ENCODE measurements at places on chromosomes 7 and 10.

DNA sequence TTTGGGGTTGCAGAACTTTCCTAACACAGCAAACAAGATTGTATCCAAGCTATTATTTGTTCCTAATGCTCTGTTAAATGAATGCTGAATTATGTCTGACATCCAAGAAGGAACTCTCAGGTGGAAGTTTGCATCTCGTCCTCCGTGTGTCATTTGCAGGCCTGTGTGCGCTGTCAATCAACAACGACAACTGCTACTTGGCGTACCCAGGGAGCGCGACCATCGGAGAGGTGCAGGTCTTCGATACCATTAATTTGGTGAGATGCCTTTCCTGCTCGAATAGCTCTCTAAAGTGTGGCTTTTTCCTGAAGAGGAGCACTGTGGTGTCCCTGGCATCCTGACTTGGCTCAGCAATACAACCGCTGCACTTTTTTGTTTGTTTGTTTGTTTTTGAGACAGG, 26.9 kb downstream of the WIPI2 start:
- no peak for DNase-seq

DNA sequence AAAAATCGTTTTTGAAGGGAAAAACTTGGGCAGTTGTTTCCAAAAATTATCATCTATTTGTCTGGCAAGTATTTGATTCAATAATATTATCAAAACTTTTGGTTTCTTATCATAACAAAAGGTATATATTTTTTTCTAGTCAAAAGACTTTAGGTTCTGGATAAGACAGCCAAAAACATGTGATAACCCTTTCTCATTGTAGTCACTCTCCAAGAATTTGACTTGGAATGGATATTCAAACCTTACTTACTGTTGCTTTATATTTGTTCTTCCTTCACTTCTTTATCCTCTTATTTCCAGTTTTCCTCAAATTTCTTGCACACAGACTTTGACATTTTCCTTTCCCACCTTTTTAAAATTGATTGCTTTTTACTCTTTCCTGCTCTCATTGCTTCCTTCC, 140.9 kb upstream of the FAM3C start:
- no peak for DNase-seq

DNA sequence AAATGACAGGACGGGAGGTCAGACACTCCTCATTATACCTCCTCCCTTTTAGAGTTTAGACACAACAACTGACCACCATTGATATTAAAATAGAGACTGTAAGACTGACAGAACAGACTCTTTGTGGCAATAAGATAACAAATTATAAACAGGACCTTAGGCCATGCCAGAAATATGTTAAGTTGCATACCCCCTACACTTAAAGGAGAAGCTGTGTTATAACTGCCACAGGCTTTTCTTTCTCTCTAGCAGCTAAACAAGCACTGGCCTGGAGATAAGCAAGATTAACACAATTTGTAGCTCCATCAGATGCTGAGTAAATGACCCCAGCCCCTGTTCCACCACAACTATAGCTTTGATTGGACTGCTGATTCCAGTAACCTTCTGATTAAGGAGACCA, 10.5 kb upstream of the UNC5B start:
- DNase-seq, result no peak

GRCh38 chr7:27774717-27775328, 34.9 kb downstream of the TAX1BP1 start:
- no peak for DNase-seq

- no peak for DNase-seq
Measured at GRCh38 chr10:34544400-34544799, 270.7 kb downstream of the PARD3 start.

DNA sequence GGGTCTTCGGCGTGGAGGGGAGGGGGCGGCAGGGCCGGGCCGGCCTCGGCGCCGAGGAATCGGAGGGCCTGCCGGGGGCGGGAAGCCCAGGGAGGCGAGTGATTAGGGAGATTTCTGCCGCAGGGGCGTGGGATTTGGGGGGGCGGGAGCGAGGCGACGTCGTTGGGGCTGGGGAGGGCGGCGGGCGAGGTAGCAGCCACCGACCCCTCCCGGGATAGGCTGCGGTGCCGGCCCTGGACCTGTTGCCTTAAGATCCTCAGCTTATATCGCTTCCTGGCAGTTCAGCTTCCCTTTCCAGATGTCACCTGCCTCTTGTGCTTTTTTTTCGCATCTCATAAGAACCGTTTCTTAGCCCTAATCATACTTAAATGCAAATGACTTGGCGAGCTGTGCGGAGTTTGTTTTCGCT, 655 bp downstream of the LMTK2 start:
- peak; percentile 22 for DNase-seq

GRCh38 chr7:104272767-104273384, 55.5 kb upstream of the LHFPL3 start:
- peak; percentile 45 for DNase-seq

DNA sequence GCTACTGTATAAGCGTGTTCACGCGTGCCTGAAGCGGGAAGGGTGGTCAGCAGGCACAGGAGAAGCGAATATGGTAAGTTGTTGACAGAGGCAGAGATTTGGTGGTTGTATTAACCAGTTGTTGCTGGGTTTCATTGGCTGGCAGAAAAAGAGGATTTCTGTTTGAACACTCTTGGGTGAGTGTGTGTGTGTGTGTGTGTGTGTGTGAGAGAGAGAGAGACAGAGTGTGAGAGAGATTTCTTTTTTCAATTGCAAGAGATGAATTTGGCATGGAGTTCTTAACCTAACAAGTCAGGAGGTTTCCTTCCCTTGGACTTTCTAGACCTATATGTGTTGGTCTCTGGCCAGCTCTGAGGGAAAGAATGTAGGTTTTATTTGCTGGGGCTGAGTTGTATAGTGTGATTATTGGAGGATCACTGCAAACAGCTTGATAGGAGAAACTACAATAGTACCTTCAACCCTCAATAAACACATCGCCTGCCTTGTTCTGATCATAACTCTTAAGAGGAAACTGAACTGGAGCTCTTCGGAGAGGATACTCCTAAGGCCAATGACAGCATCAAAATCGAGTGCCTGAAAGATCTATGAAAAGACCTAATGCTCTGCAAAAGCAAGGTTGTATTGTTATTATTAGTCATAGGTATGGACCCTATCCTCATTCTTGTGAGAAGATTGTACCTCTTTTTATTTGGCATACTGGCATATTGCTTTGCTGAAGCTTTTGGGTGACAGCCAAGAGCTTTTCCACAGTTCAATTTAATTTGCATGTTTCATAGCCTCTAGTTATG, 1.2 kb downstream of the MCU start:
- DNase-seq, result no peak

DNA sequence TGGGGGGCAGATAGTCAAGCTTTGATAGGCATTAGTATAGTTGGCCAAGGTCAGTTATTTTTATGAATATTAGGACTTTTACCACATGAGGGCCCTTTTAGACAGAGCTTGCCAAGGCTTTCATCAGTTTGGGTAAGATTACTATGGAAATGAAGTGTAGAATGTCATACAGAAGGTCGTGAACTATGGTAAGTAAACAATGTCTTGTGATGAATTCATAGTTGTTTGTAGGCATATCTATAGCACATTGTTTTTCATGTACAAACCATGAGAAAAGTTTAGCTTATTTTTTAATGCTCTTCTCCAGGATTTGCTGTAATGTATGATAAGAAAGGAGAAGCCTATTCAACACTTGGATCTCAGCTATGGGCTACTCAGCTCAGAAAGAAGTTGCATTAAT, 4.3 kb downstream of the OR2A2 start:
- no peak for DNase-seq

DNA sequence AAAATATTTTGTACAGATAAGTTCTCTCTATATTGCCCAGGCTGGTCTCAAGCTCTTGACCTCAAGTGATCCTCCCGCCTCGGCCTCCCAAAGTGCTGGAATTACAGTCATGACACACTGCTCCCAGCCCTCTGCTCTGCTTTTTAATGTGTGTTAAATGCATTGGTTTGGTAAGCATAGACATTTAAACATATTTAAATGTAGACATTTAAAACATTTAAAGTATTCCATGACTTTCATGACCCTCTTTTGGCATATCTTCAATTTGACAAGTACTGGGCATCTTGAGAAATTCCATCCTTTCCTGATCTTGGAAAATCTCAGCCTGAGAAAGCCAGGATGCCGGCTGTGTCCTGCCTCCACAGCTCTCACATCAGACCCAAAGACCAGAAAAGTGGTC, 5.2 kb upstream of the SAR1A start:
- no peak for DNase-seq

Measured in Jurkat, Clone E6-1 (cell line).